ENCODE measurements at places on chromosomes 2 and 18.

DNA sequence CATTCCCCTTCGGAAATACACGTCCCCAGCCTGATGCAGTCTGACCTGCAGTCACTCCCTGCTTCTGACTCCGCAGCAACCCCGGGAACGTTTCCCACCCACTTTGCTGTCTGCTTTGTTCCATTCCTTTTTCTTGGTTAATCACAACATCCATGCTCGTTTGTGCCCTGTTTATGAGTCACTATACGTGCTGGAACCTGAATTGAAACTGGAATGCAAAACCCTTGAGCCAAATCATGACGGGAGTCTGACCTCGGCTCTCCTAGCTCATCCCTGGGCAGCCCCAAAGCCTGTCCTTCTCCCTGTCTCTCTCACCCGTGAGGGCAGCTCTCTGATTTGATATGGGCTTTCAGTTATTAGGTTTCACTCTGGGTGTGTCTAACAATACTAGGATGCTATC lies 57.1 kb upstream of the RNF152 start:
- DNase-seq, result no peak

DNA sequence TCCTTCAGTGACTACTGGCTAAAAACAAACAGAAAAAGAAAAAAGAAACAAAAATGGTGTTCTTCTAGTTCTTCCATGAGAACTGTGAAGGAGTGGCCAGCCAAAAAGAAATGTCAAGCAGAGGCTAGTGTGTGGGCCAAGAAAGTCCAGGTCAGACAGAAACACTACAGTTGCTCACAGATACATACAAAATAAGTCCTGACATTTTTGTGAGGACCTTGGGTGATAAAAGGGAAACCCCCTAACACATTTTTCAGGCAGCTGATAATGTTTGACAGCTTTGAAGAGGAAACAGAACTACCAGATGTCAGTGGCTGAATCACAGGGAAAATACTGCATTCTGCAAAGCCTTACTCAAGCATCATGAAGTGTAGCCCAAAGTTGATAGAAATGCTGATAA lies 28.1 kb downstream of the ARHGAP25 start:
- DNase-seq, result no peak

DNA sequence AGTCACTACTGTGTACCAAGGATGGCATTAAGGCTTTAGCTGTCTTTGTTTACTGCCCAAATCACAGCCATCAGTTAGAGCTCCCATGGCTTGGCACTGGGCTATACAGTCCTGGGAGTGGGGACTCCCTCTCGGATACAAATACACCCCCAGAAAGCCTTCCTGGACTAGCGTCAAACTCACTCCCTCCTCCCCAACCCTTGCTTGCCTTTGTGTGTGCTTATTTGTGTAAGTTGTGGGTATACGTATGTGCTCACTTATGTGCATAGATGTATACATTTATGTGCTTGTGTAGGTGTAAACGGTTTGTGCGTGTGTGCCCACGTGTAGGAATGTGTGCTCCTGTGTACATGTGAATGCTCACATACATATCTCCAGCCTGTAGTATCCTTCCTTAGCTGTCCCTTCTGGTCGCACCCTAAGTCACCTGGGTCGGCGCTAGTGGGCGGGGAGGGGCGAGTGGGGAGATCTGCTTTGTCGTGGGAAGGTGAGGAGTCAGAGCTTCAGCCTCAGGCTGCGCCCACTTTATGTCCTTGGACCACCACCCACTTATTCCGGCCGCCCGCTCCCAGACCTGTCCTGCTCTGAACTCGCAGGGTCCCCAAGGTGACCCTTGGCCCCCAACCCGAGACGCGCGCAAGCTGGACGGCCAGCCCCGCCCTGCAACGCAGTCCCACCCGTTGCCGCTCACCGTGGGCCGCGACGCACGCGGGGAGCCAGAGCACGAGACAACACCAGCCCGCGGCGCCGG lies 461 bp downstream of the PRADC1 start:
- DNase-seq, result no peak

DNA sequence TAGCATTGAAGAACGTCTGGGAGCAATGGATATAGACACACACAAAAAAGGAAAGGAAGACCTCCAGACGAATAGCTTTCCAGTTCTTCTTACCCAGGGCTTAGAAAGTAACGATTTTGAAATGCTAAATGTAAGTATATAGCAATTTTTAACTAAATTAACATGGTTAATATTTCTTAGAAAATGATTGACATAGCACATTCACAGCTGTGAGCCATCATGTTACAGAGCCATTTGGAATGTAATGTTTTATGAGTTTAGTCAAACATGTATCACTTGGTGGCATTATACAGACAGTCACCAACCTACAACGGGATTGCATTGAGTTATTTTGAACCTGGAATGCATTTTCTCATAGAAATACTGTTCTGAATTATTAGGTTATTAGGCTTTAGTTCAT lies 35.1 kb downstream of the WDR43 start:
- no peak for DNase-seq

GRCh38 chr2:8743261-8743660 lies 61.4 kb downstream of the ID2 start:
- DNase-seq, result no peak

DNA sequence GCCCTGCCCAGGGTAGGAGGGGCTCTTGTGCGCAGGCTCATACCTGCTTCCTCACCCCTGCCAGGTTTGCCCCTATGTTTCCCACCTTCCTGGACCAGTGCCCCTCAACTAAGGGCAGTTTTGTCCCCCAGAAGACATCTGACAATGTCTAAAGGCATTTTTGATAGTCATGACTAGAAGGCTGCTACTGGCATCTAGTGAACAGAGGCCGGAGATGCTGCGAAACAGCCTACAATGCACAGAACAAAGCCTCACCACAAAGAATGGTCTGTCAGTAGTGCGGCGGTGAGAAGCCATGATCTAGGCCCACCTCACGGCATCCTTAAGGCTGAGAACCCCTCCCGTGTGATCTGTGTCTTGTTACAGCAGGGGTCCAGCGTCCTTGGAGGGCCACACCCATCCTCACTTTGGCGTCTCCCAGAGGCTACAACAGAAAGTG lies 96.0 kb downstream of the TMEM17 start:
- peak; percentile 24 for DNase-seq

DNA sequence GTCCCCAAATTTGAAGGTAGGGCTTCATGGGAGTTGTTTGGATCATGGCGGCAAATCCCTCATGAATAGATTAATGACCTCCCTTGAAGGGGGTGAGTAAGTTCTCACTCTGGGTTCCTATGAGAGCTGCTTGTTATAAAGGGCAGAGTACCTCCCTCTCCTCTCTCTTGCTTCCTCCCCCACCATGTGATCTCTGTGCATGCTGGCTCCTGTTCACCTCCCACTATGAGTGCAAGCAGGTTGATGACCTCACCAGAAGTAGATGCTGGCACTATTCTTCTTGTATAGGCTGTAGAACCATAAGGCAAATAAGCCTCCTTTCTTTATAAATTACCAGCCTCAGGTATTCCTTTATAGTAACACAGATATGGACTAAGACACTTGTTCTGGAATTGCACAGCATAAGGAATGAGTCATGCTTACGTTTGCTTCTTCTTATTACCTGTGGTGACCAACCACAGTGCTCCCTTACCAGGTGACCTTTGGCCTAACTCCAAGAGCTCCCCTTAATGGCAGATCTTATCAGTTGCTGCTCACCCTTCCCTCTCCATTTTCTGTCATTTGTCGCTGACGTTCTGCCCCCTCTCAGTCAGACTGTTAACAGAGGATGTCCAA lies 559.5 kb upstream of the GCFC2 start:
- no peak for DNase-seq

GRCh38 chr2:44705356-44705755 lies 236.1 kb upstream of the SIX3 start:
- no peak for DNase-seq

- DNase-seq, result no peak
Measured at GRCh38 chr18:36849288-36850006, 20.5 kb downstream of the KIAA1328 start.

DNA sequence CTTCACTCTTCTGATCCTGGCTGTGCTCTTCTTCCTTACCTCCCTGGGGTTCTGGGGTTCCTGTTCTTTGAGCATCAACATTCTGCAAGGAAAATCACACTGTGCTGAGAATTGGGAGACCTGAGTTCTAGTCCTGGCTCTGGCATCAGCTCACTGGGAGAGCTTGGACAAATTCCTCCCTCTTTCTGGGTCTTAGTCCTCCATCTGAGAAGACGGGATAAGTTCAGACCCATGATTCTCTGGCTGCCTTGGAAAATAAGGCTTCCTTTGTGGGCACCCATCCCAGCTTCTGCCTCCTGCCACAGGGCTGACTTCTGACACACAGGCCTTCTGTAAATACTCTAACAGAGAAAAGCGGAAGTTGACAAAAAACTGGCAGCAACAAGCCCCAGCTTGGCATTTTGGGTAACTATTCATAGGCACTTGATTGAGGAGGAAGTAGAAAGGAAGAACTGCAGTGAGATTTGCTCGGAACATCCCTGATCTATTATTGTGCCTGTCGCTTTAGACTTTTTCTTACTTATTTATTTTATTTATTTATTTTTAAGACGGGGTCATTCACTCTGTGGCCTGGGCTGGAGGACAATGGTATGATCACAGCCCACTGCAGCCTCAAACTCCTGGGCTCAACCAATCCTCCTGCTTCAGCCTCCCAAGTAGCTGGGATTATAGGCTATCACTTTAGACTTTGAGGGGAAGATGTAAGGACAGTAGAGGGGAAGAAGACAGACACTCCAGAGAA lies 7.9 kb downstream of the PCBP1 start:
- DNase-seq, result peak; percentile 97

DNA sequence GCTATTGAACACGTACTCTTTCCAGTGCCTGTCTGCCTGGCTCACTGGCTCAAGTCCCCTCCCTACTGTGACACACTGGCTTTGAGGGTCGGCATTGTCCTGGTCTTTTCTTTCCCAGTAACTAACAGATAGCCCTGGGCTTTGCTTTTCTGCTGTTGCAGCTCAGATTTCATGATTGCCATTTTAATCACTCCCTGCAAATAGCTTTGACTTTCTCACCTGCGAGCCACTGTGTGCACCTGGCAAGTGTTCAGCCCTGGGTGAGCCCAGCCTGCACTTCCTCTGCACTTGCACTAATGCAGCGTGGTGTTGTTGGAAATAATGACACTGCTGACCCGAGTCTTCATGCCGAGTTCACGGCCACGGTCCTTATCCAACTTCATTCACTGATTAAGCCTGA lies 52.9 kb downstream of the DCDC2C start:
- DNase-seq, result no peak

DNA sequence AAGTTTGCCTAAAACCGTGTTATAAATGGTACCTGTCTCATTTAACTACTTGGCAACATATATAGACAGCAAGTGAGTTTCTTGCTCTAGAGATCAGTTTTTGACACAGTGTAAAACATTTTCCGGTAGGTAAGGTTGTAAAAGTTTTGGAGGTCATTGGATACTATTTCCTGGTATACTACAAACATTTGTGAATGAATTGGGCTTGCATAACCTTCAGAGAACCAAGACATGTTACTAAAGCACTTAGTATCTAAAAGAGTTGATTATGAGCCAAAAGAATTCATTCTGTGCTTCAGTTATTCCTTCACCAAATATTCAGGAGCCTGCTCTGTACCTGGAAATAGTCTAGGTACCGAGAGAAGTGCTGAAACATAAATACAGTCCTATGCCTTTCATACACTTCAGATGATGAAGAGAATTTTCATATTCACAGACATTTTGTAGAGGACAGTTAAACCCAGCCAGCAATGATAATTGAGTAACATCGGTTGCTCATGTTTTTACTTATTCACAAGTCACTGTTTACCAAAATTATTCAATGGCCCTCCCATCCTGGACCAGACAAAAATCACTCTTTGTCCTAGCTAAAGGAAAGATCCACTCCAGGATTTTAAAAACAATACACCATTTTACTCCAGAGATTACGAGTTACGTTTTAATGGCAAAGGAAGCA lies 319.4 kb upstream of the RBMS1 start:
- no peak for DNase-seq

GRCh38 chr18:75067996-75068645 lies 140.8 kb downstream of the PTGR3 start:
- DNase-seq, result no peak

GRCh38 chr2:191869178-191869577 lies 22.3 kb upstream of the CAVIN2 start:
- DNase-seq, result peak; percentile 63

DNA sequence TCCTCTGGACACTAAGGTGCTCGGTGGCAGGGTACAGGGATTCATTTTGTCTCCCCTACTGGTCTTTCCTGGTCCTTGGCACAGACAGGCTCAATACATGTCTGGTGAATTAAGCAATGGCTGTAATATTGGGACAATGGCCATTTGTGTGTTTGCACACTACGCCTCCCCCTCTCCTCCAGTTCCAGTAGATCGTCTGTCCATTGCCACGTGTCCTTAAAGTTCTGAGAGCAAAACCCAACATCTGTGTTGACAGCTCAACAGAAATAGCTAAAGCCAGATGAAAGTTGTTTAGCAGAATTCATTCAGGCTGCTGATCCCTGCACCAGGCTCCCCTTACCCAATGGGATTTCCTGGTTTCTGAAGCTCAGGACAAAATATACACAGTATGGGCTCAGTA lies 9.0 kb upstream of the FABP1 start:
- DNase-seq, result peak; percentile 59

GRCh38 chr2:96412307-96413258 lies 77.0 kb downstream of the NCAPH start:
- peak; percentile 33 for DNase-seq

DNA sequence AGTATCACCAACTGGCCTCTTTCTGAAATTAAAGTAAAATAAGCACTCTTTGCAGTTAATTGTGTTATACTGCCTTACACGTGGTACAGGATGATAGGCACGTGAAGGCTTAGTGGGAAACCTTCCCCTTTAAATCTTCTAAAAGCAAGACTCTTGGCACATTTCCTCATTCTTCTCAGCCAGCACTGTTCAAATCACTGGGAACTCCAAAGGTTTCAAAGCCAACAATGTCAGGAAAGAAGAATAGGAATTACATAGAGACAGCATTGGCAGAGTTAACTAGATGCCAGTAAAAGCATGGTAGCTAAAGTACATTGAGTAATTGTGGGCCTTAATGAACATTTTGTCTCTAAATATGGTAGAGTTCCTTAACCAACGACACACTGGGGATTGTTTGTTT lies 96.4 kb downstream of the DTNA start:
- DNase-seq, result no peak

GRCh38 chr2:114113518-114113917 lies 223.6 kb downstream of the ACTR3 start:
- DNase-seq, result no peak

DNA sequence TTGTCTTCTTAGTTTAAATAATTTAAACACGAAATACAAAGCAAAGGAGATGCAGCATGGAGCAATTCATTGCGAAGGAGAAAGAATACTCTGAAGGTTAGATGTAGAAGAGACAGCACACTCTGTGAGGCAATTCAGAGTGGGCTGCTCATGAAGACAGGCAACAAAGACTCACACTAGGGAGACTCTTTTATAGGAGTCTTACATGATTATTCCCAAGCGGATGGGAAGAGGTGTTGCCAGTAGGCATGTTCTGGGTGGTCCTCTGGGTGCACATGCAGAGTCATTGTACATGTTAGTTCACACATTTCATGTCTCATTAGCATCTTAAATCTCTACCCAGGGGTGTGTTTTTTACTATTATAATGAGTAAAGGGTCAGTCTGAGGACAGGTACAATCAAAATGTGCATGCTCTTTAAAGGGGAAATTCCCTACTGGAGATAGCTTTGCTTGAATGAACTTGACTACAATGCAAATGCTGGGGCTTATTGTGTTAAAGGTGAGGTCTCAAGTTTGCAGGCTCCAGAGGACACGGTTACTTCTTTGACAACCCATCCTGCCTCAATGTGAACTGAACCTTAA lies 275.5 kb downstream of the CDH19 start:
- DNase-seq, result no peak
